ENCODE measurements at places on chromosomes 5 and 9.

- no peak for DNase-seq
Measured at GRCh38 chr5:160640406-160640805, 211.6 kb downstream of the ATP10B start.

DNA sequence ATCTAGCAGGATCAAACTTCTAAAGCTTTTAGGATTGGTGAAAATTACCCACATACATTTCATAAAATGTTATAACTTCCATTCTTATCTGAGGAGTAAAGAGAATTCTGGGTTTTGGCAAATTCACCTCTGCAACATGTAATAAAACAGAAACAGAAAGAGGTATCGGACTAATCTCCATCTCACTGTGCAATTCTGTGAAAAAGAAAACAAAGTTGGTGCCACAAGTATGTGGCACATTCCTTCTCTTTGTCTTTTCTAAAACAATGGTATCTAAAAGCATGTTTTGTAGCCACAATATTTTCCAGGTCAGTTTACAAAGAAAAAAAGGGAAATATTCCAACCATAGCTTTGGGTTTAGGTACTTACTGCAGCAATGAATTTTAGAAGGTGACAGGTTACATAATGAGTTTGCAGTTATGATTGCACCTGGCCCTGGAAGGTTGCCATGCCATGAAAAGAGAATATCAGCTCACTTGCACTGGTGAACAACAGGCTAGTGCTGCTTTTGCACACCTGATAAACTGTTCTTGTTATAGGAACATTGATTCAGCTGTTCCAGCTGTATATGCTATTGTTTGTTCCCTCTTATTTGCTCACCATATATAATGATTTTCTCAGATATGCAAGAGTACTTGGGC lies 491.3 kb upstream of the MEF2C start:
- DNase-seq, result no peak

- no peak for DNase-seq
Measured at GRCh38 chr5:74258314-74258665, 382.2 kb downstream of the ENC1 start.

GRCh38 chr9:124652615-124653393 lies 118.3 kb downstream of the NR6A1 start:
- peak; percentile 99 for DNase-seq

- no peak for DNase-seq
Measured at GRCh38 chr5:126809916-126810315, 33.0 kb downstream of the LMNB1 start.

DNA sequence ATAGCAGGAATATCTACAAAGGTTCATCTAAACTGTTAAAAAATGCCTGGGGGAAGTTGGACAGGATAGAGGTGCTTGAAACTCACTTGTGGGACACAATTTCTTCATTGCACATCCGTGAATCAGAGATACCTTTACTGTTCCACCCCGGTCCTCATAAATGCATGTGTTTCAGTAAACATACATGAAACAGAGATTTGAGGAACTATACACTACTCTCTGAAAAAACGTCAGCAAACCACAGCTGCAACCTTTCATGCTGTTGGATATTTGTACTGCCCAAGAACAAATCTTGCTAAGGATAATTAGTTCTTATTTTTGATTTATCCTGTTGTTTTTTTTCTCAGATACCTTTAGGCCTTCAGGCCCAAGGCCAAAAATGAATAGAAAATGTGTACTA lies 337.3 kb downstream of the KDM4C start:
- DNase-seq, result no peak

DNA sequence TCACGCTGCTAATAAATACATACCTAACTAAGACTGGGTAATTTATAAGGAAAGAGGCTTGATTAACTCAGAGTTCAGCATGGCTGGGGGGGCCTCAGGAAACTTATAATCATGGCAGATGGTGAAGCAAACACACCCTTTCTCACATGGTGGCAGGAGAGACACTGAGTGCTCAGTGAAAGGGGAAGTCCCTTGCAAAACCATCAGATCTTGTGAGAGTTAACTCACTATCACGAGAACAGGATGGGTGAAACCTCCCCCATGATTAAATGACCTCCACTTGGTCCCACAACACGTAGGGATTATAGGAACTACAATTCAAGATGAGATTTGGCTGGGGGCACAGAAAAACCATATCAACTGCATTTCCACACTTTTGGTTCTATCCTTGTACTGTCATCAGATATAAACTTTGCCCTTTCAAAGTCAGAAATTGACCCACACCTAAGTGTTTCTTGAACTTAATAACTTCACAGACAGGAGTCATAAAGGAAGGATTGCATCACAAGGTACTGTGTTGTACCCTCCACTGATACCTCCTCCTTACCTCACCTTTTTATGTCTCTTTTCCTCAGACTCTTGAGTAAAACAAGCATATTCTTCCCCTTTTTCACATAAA lies 319.1 kb upstream of the PIK3R1 start:
- no peak for DNase-seq

DNA sequence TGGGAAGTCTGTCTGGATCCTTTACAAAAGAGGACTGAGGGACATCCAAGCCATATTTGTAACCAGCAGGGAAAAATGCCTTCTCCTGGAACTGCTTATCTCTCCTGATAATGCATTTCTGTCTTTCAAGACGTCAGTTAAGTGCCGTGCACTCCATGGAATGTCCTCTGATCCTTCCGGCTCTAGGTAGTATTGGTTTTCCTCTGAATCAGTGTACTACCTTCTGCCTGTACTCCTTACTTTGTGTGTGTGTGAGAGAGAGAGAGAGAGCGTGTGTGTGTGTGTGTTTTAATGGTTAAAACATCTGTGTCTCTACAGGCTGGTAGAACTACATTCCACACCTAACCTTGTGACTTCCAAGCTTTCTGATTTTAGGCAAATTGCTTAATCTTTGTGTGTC lies 89.9 kb downstream of the PIP5K1B start:
- DNase-seq, result no peak

DNA sequence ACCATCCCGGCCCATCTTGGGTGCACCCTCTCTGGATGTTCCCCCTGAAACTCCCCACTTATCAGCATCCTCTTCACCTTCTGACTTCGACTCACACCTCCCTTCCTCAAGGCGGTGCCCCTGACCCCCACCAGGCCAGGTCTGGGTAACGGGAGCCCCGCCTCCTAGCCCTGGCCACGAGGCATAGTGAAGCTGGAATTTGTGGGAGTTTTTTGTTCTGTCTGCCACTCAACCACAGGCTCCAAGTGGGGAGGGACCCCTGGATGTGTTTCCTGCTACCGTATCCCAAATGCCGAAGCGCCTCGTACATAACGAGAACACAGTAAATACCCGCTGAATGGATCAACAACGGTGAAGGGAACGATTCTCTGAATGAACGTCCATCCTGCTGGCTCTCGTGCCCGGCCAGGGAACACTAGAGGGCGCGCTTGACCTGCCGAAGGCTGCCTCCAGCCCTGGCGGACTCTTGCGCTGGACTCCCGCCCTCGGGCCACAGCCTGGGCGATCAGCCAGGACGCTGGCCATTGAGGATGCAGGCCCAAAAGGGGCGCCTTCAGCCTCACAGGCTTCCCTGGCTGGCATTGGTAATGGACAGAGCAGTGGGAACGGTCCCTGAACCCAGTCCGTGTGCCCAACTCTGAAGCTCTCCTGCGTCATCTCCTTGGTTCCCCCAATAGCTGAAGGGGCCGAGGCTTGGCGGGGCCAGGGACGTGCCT lies 47.3 kb upstream of the PHYKPL start:
- DNase-seq, result no peak

- no peak for DNase-seq
Measured at GRCh38 chr5:159452480-159453167, 122.3 kb upstream of the IL12B start.

DNA sequence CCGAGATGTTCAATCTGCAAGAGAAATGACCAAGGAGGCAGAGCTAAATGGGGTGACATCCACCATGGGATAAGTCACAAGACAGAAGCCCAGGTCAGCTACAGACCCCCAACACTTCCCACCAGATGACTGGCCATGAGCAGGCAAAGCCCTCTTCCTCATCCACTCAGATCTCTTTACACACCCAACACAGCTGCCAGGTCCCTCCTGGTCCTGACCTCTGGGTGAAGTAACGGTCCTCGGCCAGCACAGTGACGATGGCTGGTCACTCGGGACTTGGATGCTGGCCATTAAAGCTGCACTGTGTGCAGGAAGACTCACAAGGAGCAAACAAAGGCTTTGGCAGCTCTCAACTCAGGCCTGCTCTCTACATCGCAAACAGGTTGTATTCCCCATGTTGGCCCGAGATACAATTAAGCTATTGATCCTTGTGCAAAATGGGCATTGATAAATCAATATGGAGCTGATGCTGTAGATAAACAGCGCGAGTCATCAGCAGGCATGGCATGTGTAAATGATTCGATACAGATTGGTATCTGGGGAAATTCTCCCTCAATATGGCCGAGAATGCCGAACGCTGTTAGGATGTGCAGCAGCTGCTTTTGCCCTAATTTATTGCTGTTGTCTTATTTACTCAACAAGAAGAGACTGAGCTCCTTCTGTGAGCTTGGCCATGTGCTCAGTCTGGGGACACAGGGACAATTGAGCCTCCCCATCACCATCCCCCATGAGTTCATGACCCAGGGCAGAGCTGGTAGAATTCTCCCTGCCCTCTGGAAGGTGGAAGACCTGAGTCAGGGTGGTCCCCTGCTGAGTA lies 98.7 kb downstream of the C5orf15 start:
- no peak for DNase-seq

GRCh38 chr5:158431369-158432029 lies 572.6 kb upstream of the CLINT1 start:
- peak; percentile 55 for DNase-seq

GRCh38 chr5:642481-642880 lies 30.3 kb downstream of the CEP72 start:
- no peak for DNase-seq

DNA sequence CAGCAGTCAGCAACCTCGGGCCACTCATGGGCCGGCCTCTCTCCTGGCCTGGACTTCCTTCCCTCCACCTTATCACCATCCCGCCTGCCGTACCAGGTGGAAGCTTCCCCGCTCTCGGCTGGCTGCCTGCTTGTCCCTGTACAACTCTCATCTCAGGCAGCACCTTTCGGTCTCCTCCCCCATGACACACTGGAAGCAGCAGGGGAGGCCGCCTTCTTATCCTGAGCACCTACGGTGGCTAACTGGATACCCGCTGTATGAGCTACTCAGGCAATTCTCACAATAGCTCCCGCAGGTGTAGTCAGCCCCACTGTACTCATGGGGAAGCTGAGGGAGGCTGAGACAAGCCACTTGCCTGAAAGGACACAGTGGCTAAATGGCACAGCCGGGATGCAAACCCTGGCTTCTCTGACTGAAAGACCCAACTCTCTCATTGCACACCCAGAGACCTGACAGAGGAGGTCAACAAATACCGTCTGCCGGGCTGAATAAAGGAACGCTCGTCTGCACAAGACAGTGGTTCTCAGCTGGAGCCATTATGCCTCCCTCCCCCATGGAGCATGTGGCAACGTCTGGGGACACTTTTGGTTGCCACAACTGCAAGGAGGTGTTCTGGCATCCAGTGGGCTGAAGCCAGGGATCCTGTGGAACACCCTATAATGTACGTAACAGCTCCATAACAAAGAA lies 9.6 kb downstream of the STK10 start:
- DNase-seq, result no peak

GRCh38 chr5:133338504-133339355 lies 273.6 kb downstream of the FSTL4 start:
- no peak for DNase-seq

- no peak for DNase-seq
Measured at GRCh38 chr5:151143645-151144044, 13.9 kb downstream of the ANXA6 start.

- DNase-seq, result no peak
Measured at GRCh38 chr5:72572236-72572765, 65.1 kb upstream of the ZNF366 start.

- no peak for DNase-seq
Measured at GRCh38 chr5:56244627-56245026, 11.5 kb upstream of the ANKRD55 start.

DNA sequence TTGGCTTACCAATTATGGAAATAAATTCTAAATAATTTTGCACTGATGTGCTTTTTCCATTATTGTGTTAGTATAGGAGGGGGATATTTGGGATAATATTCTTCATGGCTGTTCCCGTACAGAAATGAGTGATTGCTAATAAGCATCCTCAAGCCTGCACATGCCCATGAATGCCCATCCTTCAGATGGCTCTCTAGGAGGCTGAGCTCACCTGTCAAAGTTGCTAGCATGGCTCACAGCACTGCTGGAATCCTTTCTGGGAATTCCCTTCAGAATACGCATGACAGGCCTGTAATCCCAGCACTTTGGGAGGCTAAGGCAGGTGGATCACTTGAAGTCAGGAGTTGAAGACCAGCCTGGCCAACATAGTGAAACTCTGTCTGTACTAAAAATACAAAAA lies 124.1 kb downstream of the NXNL2 start:
- no peak for DNase-seq

DNA sequence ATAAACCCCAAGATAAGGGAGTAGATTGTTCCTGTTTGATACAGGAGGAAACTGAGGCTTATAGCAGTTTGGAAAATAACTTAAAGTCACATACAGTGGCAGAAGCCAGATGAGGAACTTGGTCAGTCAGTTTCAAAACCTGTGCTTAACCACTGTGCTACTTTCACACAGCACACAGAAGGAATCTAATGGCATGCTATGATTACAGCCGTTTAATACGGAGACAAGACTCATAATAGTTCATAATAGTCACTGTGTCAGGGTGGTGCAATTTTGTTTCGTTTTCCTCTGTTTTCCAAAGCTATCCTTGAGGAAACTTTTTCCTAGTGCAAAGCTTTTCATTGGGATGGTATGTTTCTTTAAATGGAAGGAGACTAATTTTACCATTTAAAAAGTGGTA lies 112.3 kb downstream of the GCNT1 start:
- DNase-seq, result no peak

DNA sequence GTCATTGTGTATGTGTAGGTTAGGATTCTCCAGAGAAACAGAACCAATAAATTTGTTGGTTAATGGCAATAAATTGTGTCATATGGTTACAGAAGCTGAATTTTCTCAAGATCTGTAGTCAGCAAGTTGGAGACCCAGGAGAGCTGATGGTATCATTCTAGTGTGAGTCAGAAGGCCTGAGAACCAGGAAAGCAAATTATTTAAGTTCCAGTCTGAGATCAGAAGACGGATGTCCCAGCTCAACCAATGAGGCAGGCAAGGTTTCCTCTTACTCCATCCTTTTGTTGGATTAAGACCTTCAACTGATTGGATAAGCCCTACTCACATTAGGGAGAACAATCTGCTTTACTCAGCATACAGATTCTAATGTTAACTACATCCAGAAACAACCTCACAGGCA lies 656.3 kb downstream of the ANXA1 start:
- no peak for DNase-seq
